Fibroblast of skin of right biceps (primary cell): ENCODE measurements at places on chromosomes 12 and 14.

DNA sequence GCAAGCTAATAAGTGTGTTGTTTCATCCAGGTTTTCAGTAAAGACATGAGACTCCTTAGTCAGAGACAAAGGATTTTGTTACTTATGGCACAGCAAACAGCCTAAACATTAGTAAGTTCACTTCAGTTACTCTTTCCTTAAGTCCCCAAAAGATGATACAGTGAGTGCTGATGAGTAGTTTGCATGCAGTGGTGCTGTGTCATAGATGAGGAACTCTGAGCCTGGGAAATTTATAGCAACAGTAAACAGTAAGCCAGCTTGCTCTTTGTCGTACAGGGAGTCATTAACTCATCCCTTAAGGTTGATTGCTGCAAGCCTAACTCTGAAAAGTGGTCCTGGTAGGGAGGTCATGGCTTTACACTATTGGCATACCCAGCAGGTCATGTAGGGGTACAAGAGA, 208.6 kb upstream of the OR4E1 start:
- peak; percentile 34 for DNase-seq

DNA sequence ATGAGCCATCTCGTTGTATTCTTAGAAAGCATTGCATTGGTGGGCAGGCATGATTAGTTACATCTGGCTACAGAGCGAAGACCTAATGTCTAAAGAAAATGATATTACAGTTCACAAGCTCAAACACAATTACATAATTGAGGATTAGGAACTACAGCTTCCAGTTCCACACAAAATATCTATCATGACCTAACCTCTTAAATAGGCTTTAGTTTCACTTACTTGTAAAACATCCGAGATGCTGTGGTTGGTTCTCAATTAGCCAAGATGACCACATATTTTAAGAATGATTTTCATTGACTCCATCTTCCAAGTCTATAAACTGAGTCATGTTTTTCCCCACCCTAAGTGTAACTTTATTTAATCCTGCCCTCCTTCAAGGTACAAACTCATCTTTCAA, 69.5 kb downstream of the LRIG3 start:
- peak; percentile 42 for DNase-seq

DNA sequence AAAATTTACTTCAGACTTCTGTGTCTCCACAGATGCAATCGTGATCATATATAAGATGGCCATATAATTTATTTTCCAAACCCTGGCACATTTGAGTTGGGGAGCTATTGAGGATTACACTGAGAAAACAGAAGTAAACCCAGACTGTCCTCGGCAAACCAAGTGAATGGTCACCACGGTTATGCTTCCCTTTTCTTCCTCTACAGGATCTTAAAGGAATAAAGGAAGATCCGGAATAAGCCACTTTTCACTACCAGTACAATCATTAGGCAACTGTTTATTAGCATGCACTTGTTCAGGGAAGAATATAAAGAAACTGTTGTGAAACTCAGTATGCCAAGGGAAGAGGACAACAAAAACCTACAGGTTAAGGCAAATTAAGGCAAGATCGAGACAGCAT, 27.6 kb downstream of the SBNO1 start:
- no peak for DNase-seq

GRCh38 chr12:118136559-118137003, 657 bp downstream of the PEBP1 start:
- peak; percentile 46 for DNase-seq

- DNase-seq = no peak
These were observed 1.0 kb downstream of the ANO2 start for GRCh38 chr12:5944053-5944452.

DNA sequence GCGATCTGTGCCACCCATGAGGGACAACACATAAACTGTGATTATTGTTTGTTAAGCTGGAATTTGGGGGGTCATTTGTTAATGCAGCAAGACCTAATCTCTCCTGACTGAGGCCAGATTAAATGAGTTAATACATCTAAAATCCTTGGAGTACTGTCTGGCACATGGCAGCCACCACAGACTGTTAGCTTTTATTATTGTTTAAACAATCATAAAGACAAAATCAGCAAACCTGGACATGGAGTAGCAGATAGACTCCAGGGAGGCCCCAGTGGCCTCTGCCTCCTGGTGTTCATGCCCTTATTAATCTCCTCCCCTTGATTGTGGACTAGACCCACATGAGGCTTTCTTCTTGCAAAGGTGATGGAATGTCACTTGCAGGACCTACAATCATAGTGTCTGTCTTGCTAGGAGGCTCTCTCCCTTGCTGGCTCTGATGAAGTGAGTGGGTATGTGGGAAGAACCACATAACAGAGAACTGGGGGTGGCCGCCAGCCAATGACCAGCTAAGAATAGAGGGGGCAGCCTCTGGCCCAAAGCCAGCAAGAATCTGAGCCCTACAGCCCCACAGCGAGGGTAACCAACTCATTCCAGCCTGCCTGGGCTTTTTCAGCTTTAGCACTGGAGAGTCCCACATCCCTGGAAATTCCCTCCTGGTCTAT, 142.0 kb downstream of the SCARB1 start:
- DNase-seq = peak; percentile 50

DNA sequence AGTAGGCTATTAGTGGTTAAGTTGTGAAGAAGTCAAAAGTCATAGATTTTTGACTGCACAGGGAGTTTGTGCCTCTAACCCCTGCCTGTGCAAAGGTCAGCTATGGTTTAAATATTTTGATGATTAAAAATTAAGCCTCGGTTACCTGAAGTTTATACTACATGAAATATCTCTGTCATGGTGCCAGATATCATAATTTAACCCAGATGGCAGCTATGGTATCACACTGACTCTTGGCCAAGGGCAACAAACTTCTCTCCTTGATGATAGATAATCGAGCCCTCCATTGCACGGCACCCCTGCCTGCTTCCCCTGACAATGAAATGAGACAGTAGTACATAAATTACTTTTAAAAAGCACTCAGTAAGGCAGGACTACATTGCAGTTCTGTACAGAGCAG, 80.8 kb downstream of the SLC35F4 start:
- DNase-seq = peak; percentile 36

DNA sequence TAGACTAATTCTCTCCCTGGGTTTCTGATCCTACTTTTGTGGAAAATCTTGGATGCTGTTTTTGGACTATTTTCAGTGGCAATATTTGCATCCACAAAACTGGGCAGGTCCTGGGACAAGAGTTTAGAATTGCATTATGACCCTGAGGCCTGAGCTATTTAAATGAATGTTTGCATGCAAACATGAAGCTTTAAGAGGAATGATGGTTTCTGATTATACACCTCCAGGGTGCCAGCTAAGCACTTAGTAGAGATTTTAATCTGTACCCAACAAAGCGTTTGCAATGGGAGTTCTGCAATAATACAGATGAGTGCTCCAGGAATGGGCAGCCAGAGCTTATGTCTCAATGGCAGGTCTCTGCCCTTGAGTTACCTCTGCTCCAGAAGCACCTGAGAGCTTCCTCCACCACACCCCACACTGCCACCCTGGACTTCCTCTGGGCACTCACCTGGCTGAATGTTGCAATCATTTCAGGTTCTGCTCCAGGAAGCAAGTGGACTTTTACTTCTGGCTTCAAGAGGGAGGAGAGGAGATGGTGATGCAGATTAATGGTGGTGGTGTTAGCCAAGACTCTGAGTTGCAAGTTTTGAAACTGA, 6.0 kb upstream of the SPTLC2 start:
- no peak for DNase-seq

DNA sequence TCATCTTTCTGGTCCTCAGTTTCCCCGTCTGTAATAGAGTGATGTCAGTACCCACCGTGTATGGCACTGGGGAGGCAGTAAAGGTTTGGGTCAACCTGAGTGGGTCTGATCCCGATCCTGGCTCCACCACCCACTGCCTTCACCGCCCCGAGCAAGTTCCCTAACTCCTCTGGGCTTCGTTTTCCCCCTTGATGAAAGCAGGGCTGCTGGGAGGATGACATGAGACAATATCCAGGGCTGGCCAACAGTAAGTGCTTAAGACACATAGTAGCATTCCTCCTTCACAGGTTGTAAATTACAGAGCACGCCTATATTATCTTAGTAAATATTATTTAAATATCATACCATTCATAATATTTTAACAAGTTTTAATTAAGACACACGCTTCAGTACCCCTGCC, 595 bp downstream of the PLEK2 start:
- DNase-seq = no peak

DNA sequence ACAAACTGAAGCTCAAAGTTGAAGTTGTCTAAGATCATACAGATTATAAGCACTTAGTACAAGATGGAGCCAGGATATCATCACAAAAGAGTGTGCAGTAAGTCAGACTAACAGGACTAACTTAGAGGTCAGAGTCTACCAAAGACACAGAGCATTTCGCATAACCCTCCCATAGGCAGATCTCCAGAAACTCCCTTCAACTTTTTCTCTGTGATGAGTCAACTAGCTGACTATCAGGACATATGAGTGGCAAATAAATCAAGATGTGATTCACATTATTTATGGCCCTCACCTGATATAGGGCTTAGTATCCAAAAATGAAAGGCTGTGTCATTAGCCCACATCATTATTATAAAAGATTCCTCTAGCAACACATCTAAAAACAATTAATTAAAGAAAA, 484.6 kb downstream of the GALC start:
- no peak for DNase-seq

DNA sequence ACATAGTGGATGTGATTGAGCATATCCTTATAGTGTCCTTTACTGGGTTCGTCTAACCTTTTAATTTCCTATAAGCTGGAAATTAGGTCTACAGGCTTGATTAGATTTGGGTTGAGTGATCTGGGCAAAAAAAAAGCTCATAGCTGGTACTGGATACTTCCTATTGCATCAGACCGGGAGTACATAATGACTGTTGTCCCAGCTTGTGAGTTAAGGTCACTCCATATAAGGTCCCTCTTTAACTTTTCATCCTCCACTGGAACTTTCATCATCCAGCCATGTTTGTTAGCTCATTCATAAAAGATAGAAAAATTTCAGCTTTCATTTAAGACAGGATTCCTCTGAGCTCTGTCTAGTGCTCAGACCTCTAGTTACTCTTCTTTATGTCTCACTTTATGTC, 80.8 kb downstream of the C14orf132 start:
- peak; percentile 25 for DNase-seq

DNA sequence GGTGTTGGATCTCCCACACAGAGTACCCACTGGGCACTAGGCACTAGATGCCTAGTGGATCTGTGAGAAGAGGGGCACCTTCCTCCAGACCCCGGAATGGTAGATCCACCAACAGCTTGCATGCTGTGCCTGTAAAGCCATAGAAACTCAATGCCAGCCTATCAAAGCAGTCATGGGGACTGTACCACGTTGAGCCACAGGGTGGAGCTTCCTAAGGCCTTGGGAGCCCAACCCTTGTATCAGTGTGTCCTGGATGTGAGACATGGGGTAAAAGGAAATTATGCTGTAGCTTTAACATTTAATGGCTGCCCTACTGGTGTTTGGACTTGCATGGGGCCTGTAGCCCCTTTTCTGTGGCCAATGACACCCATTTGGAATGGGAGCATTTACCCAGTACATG, 1024.9 kb downstream of the TMEM121 start:
- DNase-seq = no peak

GRCh38 chr12:100481021-100481420, 7.4 kb downstream of the NR1H4 start:
- no peak for DNase-seq

- no peak for DNase-seq
These were observed 60.7 kb downstream of the NTF3 start for GRCh38 chr12:5492562-5492961.

GRCh38 chr12:89234324-89235114, 117.8 kb downstream of the DUSP6 start:
- DNase-seq = no peak

GRCh38 chr12:51869931-51870330, 18.0 kb upstream of the ANKRD33 start:
- no peak for DNase-seq

- DNase-seq = peak; percentile 89
These were observed 39.4 kb downstream of the NCOR2 start for GRCh38 chr12:124527861-124528561.

- DNase-seq = no peak
These were observed 1.4 kb downstream of the BCL11B start for GRCh38 chr14:99270458-99271220.

- DNase-seq = no peak
These were observed 352.6 kb downstream of the RAD51B start for GRCh38 chr14:68172216-68172615.

GRCh38 chr14:43161477-43161876, 1345.6 kb downstream of the FSCB start:
- DNase-seq = no peak

- no peak for DNase-seq
These were observed 92.7 kb downstream of the BORCS5 start for GRCh38 chr12:12449533-12450025.

DNA sequence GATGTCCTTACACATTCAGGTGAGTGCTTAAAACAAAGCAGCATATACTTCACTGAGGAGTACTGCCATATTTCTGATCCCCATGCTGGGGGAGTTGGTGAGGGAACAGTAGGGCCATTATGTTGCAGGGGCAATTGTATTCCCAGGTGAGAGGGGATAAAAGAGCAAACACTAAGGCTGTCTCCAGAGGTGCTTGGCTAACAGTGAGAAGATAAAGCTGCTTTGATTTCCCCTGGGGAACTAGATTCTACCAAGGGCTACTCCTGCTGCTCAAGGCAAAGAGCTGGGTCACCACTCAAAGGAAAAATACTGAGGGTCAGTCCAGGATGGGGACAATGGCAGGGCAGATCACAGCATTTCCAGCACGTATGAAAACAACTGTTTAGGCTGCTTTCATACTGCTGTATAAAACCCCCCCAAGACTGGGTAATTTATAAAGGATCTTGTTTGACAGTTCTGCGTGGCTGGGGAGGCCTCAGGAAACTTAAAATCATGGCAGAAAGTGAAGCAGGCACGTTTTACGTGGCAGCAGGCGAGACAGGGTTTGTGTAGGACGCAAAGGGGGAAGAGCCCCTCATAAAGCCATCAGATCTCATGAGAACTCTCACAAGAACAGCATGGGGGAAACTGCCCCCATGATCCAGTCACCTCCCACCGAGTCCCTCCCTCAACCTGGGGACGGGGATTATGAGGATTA, 47.8 kb upstream of the OR5AU1 start:
- no peak for DNase-seq

DNA sequence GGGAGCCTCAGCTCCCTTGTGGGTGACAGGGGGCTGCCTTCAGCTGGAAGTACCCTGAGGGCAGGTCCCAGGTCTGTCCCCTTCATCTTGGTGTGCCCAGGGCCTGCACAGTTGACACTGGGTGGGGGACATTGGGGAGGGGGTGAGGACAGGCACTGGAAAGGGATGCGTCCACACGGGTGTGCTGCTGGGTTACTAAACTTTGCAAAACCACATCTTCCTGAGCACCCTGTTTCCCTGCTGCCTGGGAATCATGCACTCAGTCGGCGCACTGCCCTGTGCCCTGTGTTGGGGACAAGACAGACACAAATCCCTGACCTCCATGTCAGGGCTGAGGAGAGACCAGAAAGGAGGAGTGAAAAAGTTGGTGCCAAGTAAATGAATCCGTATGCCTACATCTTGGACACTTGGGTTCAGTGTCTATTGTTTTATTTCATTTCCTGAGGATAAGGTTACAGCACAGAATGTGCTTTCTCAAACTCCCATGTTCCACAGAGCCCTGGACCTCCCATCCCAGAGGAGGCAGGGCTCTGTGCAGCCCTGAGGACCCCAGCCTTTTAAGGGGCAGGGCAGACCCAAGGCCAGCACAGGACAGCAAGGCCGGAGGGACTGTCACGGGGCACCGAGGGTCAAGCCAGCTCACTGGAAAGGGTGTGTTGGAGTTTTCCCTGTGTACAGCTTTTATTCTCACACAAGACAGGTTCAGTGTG, 2.9 kb upstream of the SLC25A29 start:
- no peak for DNase-seq
